ENCODE measurements at places on chromosomes 1 and 21.
A peak's percentile ranks its signal among the peaks of the same experiment; 100 is the strongest.

DNA sequence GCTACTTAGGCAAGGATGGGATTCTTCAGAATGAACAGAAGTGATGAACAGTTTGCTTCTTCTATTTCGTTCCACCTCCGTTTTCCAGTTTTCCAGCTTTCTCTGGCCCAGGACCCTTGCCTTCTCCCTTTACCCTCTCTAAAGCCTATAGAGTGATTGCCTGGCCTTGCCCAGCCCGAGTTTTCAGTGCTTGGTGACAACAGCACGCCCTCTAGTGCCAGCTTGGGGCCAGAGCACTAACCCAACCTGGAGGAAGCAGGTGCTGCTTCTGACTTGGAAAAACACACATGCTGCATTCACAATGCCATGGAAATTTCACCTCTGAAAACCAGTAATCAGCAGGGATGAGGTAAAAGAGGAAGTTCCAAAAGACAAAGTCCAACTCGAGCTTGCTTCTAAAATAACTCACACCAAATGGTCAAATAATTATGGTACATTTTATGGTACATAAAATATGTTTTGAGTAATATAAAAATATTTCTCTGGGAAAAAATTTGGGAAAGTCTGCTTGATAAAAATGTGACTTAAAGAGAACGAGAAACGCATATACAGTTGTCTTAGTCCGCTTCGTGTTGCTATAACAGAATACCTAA, 26.1 kb downstream of the UBE2T start:
- ATAC-seq = peak; percentile 77

DNA sequence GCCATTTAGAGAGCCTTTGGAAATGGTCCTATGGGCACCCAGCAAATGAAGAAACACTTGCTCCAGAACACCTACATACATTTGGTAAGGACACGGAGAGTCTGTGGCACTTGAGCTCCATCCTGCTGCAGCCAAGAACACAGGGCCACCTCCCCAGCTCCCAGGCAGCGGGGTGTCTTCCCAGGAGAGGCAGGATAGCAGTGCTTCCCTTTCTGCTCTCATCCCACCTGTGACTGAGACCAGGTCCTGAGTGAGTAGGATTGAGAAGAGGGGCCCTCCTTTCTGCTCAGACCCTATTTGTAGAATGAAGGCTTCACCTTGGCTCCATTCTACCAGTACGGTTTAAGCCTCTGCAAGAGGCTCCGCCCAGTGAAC, 4.1 kb downstream of the C1orf174 start:
- no peak for ATAC-seq

DNA sequence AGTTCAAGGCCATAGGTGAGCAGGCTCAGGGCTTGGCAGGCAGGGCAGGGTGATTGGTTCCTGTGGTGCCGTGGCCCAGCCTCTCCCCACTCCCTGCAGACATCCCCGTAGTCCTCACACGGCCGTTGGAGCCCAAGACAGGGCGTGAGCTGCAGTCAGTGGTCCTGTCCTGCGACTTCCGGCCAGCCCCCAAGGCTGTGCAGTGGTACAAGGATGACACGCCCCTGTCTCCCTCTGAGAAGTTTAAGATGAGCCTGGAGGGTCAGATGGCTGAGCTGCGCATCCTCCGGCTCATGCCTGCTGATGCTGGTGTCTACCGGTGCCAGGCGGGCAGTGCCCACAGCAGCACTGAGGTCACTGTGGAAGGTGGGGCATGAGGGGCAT, 71.9 kb downstream of the OBSCN start:
- ATAC-seq = no peak

- ATAC-seq = no peak
Observed at GRCh38 chr1:54547601-54548388, at the start of gene ACOT11. TSS of gene ACOT11 (plus strand) at chr1:54548228. CDS start at chr1:54548310, 82 bp downstream.

- no peak for ATAC-seq
Observed at GRCh38 chr1:10905841-10906655, 106.4 kb upstream of the TARDBP start.

GRCh38 chr1:175757381-175758015, 14.1 kb upstream of the TNR start:
- ATAC-seq = no peak

GRCh38 chr1:62362061-62362917, 43.1 kb upstream of the KANK4 start:
- ATAC-seq = no peak

- peak; percentile 86 for ATAC-seq
Observed at GRCh38 chr1:223776075-223776814, 63.9 kb downstream of the CAPN2 start.

DNA sequence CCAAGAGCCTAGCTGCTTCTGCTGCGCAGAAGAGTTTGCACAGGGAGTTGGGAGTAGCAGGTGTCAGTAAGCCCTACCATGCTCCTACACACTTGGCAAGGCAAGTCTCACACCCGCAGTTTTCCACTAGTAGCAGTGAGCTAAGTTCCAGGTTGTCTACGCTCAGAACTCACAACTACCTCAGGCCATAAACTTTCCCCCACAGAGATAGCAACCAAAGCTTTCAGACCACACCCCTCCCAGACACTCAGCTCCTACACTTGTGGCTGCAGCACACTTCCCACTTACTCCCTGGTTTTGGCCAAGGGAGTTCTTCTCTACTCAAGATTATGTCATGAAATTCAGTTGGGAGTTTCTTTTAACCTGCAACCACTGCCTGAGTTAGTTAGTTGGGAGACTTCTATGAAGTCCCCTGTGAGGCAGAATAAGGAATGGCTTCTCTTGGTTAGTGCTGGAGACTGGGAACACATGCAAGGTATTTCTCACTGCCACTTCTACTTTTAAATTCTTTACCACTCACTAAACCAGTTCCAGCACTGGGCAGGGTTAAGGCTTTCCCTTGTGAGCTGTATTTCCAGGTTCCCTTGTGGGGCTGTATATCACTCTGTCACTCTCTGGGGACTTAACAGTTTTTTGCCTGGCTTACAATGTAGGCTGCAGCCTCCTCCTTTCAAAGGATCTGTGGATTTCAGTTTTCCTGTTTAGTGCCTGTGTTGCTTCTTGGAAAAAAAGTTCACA, 18.3 kb upstream of the MAB21L3 start:
- ATAC-seq = no peak

DNA sequence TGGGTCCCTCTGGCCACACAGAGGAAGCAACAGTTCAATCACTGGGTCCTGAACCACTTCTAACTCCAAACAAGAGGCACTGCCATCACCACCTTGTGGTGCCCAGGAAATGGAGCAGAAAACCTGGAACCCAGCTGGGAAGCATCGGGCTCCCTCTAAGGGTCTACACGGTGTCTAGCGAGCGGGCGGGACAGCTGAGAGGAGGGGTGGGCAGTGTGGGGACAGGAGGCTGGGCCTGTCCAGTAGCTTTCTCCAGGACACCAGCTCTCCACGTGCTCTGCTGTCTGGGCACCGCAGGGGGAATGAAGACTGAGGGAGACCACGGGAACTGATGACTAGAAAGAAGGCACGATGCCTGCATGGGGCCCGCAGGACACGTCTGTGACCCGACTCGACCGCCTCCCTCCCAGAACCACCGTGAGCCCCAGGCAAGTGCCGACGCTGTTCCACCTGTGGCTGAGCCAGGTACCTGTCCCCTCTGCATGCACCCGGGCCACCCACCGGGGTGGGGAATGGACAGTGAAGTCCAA, 5.4 kb upstream of the PRDM15 start:
- no peak for ATAC-seq

DNA sequence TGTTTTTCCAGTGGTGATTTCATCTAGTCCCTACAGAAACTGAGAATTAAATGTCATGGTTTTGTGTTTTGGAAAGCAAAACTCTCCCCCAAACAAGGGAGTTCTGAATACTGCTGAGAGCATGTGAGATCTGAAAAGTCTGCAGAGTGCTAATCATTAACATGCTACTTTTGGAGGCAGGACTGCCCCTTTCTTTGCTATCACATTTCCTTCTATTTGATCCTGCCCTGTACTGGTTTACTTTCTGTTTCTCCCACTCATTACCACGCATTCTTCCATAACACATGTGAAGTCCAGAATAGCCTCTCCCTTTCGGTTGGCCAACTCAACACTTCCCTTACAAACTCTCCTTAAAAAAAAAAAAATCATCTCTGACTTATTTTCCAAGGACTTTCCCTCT, 63.6 kb downstream of the GADD45A start:
- ATAC-seq = no peak

GRCh38 chr1:107254306-107254705, 113.5 kb downstream of the NTNG1 start:
- ATAC-seq = no peak

- ATAC-seq = no peak
Observed at GRCh38 chr1:63795455-63795854, 21.6 kb downstream of the ROR1 start.

GRCh38 chr1:246787781-246788513, 63.7 kb downstream of the SCCPDH start:
- ATAC-seq = no peak

DNA sequence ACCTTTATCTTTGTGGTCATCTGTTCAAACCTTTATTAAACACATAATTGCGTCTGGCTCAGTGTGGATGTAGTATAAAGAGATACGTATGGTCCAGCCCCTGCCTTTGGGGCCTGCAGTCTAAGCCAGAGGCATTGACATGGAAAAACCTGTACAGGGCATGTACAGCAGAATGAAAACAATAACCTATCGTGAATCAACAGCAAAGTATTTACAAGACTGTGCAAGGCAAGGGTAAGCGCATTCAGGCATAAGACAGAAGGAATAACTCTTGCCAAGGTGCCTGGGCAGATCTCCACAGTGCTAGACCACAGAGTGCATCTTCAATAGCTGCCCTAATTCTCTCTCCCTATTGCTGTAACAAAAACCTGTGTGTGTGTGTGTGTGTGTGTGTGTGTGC, 35.5 kb downstream of the KIRREL1 start:
- ATAC-seq = no peak

DNA sequence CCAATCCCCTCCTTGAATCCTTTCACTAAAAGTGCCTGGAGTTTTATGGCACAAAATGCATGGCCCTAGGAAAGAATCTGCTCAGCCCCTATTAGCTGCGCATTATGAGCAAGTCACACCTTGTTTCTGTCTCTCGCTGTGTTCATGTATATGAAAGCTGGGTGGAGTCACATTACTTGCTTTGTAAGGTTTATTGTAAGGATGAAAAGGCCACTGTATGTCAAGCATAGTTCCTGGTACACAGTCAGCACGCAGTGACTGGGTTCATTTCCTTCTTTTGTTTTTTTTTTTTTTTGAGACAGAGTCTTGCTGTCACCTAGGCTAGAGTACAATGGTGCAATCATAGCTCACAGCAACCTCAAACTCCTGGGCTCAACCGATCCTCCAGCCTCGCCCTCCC, 6.7 kb upstream of the SLC9A1 start:
- ATAC-seq = peak; percentile 76

DNA sequence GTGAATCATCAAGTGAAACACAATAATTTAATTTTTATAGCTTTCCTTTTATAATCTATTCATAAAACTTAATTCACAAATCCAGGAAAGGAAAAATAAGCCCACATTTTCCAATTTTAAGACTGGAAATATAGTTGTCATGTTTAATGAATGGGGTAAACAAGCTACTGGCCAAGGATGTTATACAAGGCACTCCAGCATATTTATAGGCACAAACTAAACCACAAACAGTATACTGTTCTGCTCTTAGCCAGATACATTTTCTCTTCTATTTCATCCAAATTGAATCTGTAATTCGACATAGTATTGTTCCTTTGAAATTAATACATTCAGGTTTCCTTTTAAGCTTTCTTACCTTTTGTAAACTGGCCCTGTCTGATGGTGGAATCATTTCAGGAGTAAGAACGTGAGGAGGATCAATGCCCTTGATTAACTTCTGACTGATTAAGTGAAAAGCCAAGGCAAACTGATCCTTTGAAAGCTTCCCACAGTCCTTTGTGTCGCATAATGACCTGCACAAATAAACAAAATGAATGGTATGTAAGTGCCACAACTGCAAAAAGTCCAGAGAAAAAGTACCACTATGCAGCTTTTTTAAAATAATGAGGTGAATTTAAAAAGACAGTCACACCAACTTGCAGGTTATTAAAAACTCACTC, 74.4 kb downstream of the EPS15 start:
- no peak for ATAC-seq

- no peak for ATAC-seq
Observed at GRCh38 chr1:32969566-32969965, 5.0 kb upstream of the RNF19B start.

DNA sequence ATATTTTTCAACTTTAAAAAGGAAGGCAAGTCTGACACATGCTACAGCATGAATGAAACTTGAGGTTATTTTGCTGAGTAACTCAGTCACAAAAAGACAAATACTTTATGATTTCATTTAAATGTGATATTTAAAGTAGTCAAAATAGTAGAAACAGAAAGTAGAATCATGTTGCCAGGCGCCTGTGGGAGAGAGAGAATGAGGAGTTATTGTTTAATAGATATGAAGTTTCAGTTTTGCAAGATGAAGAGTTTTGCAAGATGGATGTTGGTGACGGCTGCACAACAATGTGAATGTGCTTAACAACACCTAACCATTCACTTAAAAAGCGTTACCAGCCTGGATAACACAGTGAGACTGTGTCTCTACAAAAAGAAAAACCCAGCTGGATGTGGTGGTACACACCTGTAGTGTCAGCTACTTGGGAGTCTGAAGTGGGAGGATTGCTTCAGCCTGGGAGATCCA, 20.7 kb upstream of the ATP1A1 start:
- ATAC-seq = peak; percentile 89

- ATAC-seq = peak; percentile 83
Observed at GRCh38 chr1:160006312-160006940, 25.4 kb downstream of the PIGM start.

- no peak for ATAC-seq
Observed at GRCh38 chr1:34845131-34845901, 14.2 kb downstream of the SMIM12 start.

- ATAC-seq = no peak
Observed at GRCh38 chr1:181028615-181029014, 5.2 kb upstream of the MR1 start.

GRCh38 chr1:246497331-246497915, 9.7 kb downstream of the SMYD3 start:
- ATAC-seq = peak; percentile 84

GRCh38 chr1:189036628-189037027, 1441.0 kb downstream of the BRINP3 start:
- ATAC-seq = no peak

- no peak for ATAC-seq
Observed at GRCh38 chr1:100936194-100936967, 40.5 kb downstream of the SLC30A7 start.

GRCh38 chr1:24253571-24253970, 65.6 kb upstream of the GRHL3 start:
- no peak for ATAC-seq

- ATAC-seq = no peak
Observed at GRCh38 chr21:31103571-31104265, 65.4 kb upstream of the KRTAP19-8 start.

- ATAC-seq = no peak
Observed at GRCh38 chr1:199746666-199747384, 280.7 kb upstream of the NR5A2 start.

GRCh38 chr1:172139196-172139595, 281.3 kb upstream of the C1orf105 start:
- no peak for ATAC-seq

- no peak for ATAC-seq
Observed at GRCh38 chr1:12032161-12032621, 12.9 kb downstream of the MIIP start.

- ATAC-seq = no peak
Observed at GRCh38 chr1:156540955-156541354, 31.4 kb downstream of the IQGAP3 start.
